ENCODE measurements at places on chromosomes 4 and X. TPM values are rescaled to one million over a fixed set of nuclear protein-coding genes. Genes with fewer than 3 reads are reported as not detected.

Gene XAGE1A
- total RNA-seq: not detected

Gene GIMD1
- not detected for total RNA-seq

Gene AWAT2
- not detected for total RNA-seq

Gene IL2RG
- 337 TPM for total RNA-seq

Gene POU4F2
- not detected for total RNA-seq

Gene ATP2B3
- not detected for total RNA-seq

Gene XK
- total RNA-seq: 0.17 TPM

- no peak overlapping the region for H3K27ac ChIP-seq
- H3K4me1 ChIP-seq: peaks cover 12% of the 10 kb centered on the region
- DNase-seq: no peak
- H3K4me3 ChIP-seq: no peak overlapping the region
- H3K27me3 ChIP-seq: peaks cover 57% of the 10 kb centered on the region
Measured at GRCh38 chr4:123667991-123668390, 271.4 kb downstream of the SPRY1 start.

DNA sequence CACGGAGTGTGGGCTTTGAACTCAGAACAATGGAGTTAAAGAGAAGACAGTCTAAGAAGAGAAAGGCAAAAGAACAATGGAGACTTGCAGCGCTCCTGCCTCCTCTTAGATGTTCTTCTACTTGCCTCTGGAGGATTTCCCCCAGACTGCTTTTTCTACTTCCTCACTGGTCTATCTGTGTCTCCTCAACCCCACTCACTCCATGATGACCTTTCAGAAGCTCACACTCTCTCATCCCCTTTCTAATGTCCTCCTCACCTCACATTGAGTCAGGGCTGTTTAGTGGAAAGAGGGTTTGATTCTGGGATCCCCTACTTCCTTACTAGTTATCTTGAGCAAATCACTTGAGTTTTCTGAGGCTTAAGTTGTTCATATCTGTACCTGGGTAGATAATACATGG is 12.2 kb upstream of the HERC6 start:
- H3K27me3 ChIP-seq: no peaks in the 10 kb centered on the region
- DNase-seq: no peak
- no peak overlapping the region for H3K27ac ChIP-seq
- no peak overlapping the region for H3K4me3 ChIP-seq
- peaks cover 6% of the 10 kb centered on the region for H3K4me1 ChIP-seq
- no peaks in the 10 kb centered on the region for H3K36me3 ChIP-seq

GRCh38 chr4:13546142-13546940 is 2.0 kb upstream of the NKX3-2 start:
- DNase-seq: no peak
- peaks cover 27% of the 10 kb centered on the region for H3K4me1 ChIP-seq
- peak overlapping the region; percentile 78 for H3K4me3 ChIP-seq
- peaks cover 9% of the 10 kb centered on the region for H3K36me3 ChIP-seq
- H3K27me3 ChIP-seq: peaks cover 66% of the 10 kb centered on the region
- peak overlapping the region; percentile 42 for H3K27ac ChIP-seq

DNA sequence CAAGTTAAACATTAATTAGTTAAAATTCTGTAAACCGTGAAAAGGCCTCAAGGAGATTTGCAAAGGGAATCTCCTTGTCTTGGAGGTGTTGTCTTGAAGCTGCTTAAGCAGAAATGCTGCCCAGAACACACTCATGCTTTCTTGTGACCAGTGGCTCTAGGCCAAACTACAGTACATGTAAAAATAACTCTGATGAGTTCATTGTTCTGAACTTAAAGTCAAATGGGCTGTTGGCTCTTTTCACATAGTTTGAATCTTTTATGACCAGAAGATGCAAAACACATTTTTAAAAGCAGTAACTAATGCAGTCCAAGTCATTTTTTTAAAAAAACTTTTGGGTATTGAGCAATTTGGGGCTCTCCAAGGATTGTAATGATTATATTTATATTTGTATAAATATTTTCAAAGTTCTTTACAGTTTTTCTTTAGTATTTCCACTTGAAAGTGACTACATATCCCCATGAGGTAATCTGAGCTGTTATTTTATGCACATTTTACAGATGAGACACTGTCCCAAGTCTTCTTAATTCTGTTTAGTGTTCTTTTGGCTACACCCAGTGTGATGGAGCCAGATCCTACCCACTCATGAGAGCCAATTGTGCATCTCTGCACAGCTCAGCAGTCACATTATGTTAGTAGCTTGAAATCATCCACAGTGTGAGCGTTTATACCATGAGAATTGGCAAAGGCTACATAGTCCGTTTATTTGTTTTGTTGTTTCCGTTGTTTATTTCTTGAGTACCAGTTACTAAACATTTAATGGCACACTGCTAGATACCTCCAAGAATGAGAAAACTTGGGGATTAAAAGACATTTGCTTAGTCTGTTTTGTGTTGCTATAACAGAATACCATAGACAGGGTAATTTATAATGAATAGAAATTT is 112.8 kb upstream of the ATXN3L start:
- peaks cover 5% of the 10 kb centered on the region for H3K4me1 ChIP-seq
- no peak overlapping the region for H3K4me3 ChIP-seq
- DNase-seq: no peak
- no peaks in the 10 kb centered on the region for H3K27me3 ChIP-seq
- no peaks in the 10 kb centered on the region for H3K36me3 ChIP-seq

GRCh38 chr4:11525085-11525484 is 96.4 kb upstream of the HS3ST1 start:
- H3K4me1 ChIP-seq: no peaks in the 10 kb centered on the region
- no peak overlapping the region for H3K27ac ChIP-seq
- H3K27me3 ChIP-seq: no peaks in the 10 kb centered on the region
- DNase-seq: no peak

GRCh38 chrX:138745196-138745595 is 33.7 kb upstream of the FGF13 start:
- no peak overlapping the region for H3K27ac ChIP-seq
- no peaks in the 10 kb centered on the region for H3K4me1 ChIP-seq
- peak; percentile 70 for DNase-seq
- H3K27me3 ChIP-seq: no peaks in the 10 kb centered on the region
- H3K4me3 ChIP-seq: no peak overlapping the region

DNA sequence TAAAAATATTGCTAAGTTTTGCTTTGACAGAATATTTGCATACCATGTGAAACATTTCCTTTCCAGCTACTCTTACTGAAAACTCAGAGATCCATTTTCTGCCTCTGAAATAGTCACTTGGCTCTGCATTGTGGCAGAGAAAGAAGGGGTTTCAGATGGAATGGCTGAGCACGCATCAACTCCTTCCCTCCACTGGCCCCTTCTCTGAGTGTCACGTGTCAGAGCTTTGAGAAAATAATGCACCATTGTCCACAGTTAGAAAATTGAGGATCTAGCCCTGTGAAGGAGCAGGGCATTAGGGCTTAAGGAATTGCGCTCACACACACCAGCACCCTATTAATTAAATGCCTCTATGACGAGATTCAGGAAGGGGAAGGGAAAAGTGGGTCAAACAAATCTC is 78.8 kb upstream of the FAT4 start:
- no peak for DNase-seq
- no peaks in the 10 kb centered on the region for H3K36me3 ChIP-seq
- no peaks in the 10 kb centered on the region for H3K4me1 ChIP-seq

DNA sequence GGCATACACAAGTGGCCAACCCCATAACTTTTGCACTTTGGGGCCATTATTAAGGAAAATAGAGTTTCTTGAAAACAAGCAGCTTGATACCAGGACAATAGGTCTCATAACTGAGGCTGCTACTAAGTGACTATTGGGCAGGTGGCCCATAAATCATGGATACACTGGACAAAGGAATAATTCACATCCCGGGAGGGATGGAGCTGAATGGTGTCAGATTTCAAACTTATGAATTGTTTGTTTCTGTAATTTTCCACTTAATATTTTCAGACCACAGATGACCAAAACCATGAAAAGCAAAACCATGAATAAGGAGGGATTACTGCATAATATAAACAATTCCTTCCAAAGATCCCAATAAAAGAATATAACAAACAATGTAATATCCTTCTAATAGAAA is 114.4 kb downstream of the WDFY3 start:
- no peak overlapping the region for H3K27ac ChIP-seq
- DNase-seq: no peak
- no peaks in the 10 kb centered on the region for H3K27me3 ChIP-seq
- H3K4me1 ChIP-seq: no peaks in the 10 kb centered on the region

- no peak overlapping the region for H3K4me3 ChIP-seq
- no peak for DNase-seq
- H3K27ac ChIP-seq: no peak overlapping the region
- H3K27me3 ChIP-seq: peaks cover 3% of the 10 kb centered on the region
- no peaks in the 10 kb centered on the region for H3K36me3 ChIP-seq
Measured at GRCh38 chr4:40949358-40950100, 199.8 kb downstream of the NSUN7 start.

GRCh38 chrX:40446921-40447320 is 133.8 kb upstream of the ATP6AP2 start:
- H3K27ac ChIP-seq: no peak overlapping the region
- no peaks in the 10 kb centered on the region for H3K36me3 ChIP-seq

DNA sequence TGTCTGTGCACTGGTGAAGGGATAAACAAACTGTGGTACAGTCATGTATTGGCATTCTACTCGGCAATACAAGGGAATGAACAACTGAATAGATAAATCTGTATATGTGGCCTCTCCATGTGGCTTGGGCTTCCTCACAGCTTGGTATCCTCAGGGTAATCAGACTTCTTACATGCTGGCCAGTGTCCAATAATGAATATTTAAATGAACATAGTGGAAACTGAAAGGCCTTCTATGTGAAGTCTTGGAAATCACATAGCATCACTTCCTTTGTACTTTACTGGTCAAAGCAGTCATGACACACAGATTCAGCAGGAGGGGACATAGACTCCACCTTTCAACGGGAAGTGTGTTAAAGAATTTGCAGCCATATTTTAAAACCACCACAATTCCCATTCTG is 33.4 kb upstream of the GPR101 start:
- no peak overlapping the region for H3K4me3 ChIP-seq
- H3K36me3 ChIP-seq: no peaks in the 10 kb centered on the region
- H3K27me3 ChIP-seq: peaks cover 2% of the 10 kb centered on the region
- no peaks in the 10 kb centered on the region for H3K4me1 ChIP-seq

DNA sequence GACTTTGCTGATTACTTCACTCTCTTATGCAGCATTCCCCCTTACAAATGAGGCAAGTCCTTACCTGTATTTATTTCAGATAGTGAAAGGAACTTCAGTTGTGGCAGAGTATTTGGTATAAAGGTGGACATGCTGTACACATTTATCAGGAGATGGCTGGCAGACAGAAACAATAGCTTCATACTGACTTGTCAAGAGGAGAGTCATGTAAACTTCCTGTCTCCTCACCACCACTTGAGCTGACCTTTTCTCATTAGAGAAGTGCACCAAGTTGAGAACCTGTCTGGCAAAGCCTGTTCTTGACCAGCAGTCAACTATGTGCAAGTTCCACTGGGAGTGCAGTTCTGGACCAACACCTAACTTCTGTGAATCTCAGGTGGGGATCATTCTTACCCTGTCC is 80.8 kb downstream of the LARP1B start:
- DNase-seq: no peak
- H3K4me3 ChIP-seq: no peak overlapping the region
- no peaks in the 10 kb centered on the region for H3K4me1 ChIP-seq
- peaks cover 19% of the 10 kb centered on the region for H3K36me3 ChIP-seq
- no peak overlapping the region for H3K27ac ChIP-seq

DNA sequence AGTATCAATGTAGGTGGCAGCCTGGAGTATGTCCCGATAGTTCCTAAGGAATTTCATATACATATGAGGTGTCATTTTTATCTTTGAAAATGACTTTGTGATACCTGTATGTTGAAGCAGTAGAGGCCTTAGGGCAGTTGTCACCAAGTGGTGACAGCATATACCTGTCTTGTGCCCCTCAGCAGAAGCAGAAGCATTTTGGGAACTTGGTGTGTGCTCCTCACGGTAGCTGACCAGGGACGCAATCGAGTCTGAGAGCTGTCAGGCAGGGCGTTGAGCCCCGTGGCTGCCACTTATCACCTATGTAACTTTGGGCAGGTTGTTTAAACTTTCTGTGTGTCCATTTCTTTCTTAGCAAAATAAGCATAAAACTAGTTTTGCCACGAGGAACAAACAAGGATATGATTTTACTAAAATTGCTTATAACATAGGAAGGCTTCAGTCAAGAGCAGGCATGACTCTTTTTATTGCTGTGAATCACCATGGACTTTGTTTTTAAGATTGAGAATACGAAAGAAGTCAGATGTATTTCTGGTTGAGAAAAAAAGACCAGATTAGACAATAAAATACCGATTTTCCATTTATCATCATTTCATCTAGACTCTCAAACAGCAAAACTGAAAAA is 161.5 kb downstream of the CPE start:
- H3K27me3 ChIP-seq: peaks cover 5% of the 10 kb centered on the region
- DNase-seq: peak; percentile 61
- no peaks in the 10 kb centered on the region for H3K4me1 ChIP-seq
- no peak overlapping the region for H3K4me3 ChIP-seq
- no peak overlapping the region for H3K27ac ChIP-seq

- H3K36me3 ChIP-seq: no peaks in the 10 kb centered on the region
- DNase-seq: no peak
- peaks cover 15% of the 10 kb centered on the region for H3K27me3 ChIP-seq
- no peak overlapping the region for H3K27ac ChIP-seq
Measured at GRCh38 chr4:143489106-143489505, 24.4 kb upstream of the SMARCA5 start.

DNA sequence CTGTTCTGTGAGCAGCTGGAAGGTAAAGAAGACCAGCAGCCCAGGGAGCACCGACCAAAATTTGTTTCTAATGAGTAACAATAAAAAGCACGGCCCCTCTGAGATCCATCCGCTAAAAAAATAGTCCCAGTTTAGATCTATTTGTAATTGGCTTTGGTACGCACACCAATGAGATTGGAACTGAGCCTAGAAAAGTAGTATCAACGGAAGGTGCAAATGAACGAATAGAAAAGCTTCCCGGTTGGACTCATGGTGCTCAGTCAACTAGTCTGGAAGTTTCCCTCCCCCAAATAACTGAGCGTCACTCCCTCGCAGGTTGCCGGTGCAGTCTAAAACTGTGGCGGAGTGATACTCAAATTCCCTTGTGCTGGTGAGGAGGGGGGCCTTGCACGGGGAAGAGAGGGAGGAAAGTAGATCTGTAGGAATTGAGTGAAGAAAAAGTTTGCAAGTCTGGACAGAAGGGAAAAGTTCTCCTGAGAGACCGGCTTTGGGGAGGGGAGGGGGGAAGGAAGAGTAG is at the start of gene COL4A5:
COL4A5 (plus strand) TSS at position 413 of the 517 bp plus-strand sequence. CDS start 288 bp downstream, outside the sequence.
- peaks cover 28% of the 10 kb centered on the region for H3K27me3 ChIP-seq
- H3K36me3 ChIP-seq: no peaks in the 10 kb centered on the region
- no peak for DNase-seq
- peak within 1 kb of the TSS; percentile 15 for H3K4me3 ChIP-seq

Data from activated CD4-positive, alpha-beta T cell treated with anti-CD3 and anti-CD28 coated beads, Interleukin-2, amount 10 ng/mL, durations not matched to agents 24 days and 14 days (primary cell).